ENCODE measurements at places on chromosomes 7 and 10.

- H3K4me1 ChIP-seq, result no peaks in the 10 kb centered on the region
- no peaks in the 10 kb centered on the region for H3K27me3 ChIP-seq
- no peak overlapping the region for H3K27ac ChIP-seq
- DNase-seq, result no peak
These were observed 36.9 kb upstream of the AGR2 start for GRCh38 chr7:16841681-16842080.

DNA sequence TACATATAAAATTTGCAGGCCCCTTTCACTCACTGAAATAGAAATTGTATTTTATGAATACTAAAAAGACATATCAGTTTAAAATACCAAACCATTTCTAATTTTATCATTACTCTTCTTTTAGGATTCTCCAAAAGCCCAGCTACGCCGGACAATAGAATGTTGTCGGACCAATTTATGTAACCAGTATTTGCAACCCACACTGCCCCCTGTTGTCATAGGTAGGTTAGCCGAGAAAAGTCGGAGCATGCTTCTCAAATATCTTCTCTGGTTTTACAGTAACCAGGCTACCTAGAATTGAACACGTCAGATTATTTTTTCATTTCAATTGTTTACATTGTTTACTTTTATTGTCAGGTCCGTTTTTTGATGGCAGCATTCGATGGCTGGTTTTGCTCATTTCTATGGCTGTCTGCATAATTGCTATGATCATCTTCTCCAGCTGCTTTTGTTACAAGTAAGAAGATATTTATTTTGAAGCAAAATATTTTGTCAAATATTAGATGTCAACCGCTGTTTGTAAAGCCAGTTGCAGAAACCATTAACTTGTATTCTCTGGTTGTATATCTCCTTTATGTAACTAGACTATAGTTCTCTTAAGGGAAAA lies 57.6 kb downstream of the MMRN2 start:
- no peak overlapping the region for H3K4me3 ChIP-seq
- peak overlapping the region; percentile 18 for H3K27ac ChIP-seq
- H3K4me1 ChIP-seq, result peaks cover 8% of the 10 kb centered on the region
- H3K36me3 ChIP-seq, result no peaks in the 10 kb centered on the region

- no peak for DNase-seq
- peaks cover 10% of the 10 kb centered on the region for H3K4me1 ChIP-seq
- H3K27me3 ChIP-seq, result no peaks in the 10 kb centered on the region
- no peak overlapping the region for H3K4me3 ChIP-seq
- H3K36me3 ChIP-seq, result no peaks in the 10 kb centered on the region
These were observed 39.0 kb downstream of the MYL10 start for GRCh38 chr7:101589976-101590662.

GRCh38 chr7:134480730-134481129 lies 21.8 kb upstream of the AKR1B1 start:
- H3K27ac ChIP-seq, result no peak overlapping the region
- no peak for DNase-seq
- no peaks in the 10 kb centered on the region for H3K4me1 ChIP-seq

GRCh38 chr7:143265017-143265693 lies 1.9 kb downstream of the GSTK1 start:
- no peak for DNase-seq
- no peak overlapping the region for H3K27ac ChIP-seq
- H3K4me3 ChIP-seq, result no peak overlapping the region
- H3K4me1 ChIP-seq, result no peaks in the 10 kb centered on the region

DNA sequence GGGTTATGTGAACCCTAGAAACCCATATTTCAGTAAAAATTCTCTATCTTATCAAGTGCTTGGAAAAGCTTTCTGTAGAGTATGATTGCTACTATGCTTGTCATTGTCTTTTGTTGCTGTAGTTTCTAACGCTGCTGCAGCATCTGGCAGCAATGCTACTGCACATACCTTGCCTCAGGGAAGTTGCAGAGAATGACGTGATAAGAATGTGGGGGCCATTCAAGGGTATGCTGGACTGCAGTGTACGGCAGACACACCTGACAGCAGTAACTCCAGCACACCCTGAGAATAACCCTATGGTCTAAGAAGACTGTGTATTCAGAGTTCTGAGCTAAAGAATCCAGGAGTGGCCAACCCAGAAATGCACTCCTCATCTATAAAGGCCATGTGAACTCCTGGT lies 20.5 kb downstream of the TRIM4 start:
- H3K36me3 ChIP-seq, result no peaks in the 10 kb centered on the region
- no peak overlapping the region for H3K4me3 ChIP-seq
- H3K27ac ChIP-seq, result no peak overlapping the region
- no peaks in the 10 kb centered on the region for H3K4me1 ChIP-seq

GRCh38 chr7:17915796-17916195 lies 24.5 kb downstream of the SNX13 start:
- no peaks in the 10 kb centered on the region for H3K27me3 ChIP-seq
- no peak for DNase-seq
- H3K27ac ChIP-seq, result no peak overlapping the region
- no peaks in the 10 kb centered on the region for H3K36me3 ChIP-seq
- H3K4me3 ChIP-seq, result no peak overlapping the region

GRCh38 chr7:128055637-128056036 lies 24.4 kb upstream of the LRRC4 start:
- no peaks in the 10 kb centered on the region for H3K36me3 ChIP-seq
- H3K27ac ChIP-seq, result no peak overlapping the region
- no peaks in the 10 kb centered on the region for H3K4me1 ChIP-seq

GRCh38 chr10:102624751-102625645 lies 19.3 kb upstream of the TRIM8 start:
- no peak overlapping the region for H3K4me3 ChIP-seq
- H3K27ac ChIP-seq, result no peak overlapping the region
- no peak for DNase-seq
- no peaks in the 10 kb centered on the region for H3K27me3 ChIP-seq

GRCh38 chr7:84533182-84533581 lies 338.6 kb upstream of the SEMA3A start:
- H3K36me3 ChIP-seq, result no peaks in the 10 kb centered on the region
- no peaks in the 10 kb centered on the region for H3K27me3 ChIP-seq
- no peaks in the 10 kb centered on the region for H3K4me1 ChIP-seq
- DNase-seq, result no peak
- no peak overlapping the region for H3K27ac ChIP-seq
- H3K4me3 ChIP-seq, result no peak overlapping the region

- no peak for DNase-seq
- H3K36me3 ChIP-seq, result no peaks in the 10 kb centered on the region
- H3K4me1 ChIP-seq, result no peaks in the 10 kb centered on the region
- H3K27ac ChIP-seq, result no peak overlapping the region
These were observed 615 bp upstream of the WBP1L start for GRCh38 chr10:102743078-102743587.

GRCh38 chr7:106979551-106980357 lies 64.8 kb upstream of the PRKAR2B start:
- H3K4me1 ChIP-seq, result no peaks in the 10 kb centered on the region
- no peaks in the 10 kb centered on the region for H3K36me3 ChIP-seq
- no peak for DNase-seq
- no peaks in the 10 kb centered on the region for H3K27me3 ChIP-seq
- H3K27ac ChIP-seq, result no peak overlapping the region
- no peak overlapping the region for H3K4me3 ChIP-seq

DNA sequence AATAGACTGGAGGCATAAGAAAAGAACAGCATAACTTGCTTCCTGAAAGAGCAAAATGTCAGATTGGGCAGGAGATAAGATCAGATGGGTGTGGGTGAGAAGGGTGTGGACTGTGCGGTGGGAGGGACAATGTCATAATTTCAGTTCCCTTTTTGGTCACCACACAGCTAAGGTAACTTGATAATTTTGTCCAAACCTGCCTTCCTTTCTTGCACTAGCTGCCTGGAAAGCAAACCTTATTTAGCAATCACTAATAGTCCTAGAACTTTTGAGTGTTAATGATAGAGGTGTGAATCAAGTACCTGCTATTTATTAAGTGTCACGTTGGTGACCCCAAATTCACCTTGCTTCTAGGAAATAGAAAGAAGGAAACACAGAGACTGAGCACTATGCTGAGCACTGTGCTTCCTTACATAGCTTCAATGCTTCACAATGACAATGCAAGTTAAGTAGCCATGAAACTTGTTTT lies 72.4 kb upstream of the SP4 start:
- DNase-seq, result no peak
- no peaks in the 10 kb centered on the region for H3K4me1 ChIP-seq
- H3K27ac ChIP-seq, result no peak overlapping the region
- H3K4me3 ChIP-seq, result no peak overlapping the region
- no peaks in the 10 kb centered on the region for H3K36me3 ChIP-seq

DNA sequence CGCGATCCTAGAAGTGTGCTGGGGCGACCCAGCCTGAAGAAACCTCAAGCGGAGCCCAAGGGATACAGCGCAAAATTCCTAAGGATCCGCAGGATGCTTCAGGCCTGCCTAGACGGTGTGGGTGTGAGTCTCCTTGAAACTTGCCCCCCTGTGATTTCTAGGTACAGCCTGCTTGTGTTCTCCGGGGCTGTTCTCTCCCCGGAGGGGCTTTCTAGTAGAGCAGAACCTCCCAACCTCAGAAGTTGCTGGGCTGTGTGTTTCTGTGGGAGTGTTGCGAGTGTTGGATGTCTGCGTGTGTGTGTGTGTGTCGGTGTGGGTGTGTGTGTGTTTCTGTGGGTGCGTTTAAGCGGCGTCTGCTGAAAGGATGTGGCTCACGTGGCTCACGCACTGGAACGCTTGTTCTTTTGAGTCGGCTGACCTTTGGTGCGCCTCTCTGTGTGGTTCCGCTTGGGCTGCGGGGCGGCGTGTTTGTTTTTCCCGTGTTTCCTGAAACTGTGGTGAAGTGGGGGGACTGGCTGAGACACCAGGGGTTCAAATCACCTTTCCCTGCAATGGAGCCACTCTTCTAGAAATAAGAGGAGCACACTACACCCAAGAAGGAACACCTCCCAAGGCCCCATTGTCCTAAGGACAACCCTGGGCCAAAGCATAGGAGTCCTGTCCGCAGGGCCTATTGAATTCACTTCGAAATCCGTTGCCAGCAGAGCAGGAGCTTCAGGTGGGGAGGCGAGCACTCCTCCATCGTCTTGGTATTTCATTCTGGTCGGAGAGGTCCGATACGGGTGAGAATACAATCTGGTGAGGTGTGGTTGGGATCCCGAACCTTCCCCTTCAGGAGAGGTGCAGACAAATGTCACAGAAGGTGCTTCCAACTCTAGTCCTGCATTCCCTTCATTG lies 25.1 kb upstream of the ZNF273 start:
- no peaks in the 10 kb centered on the region for H3K36me3 ChIP-seq
- no peak for DNase-seq
- no peak overlapping the region for H3K27ac ChIP-seq
- no peaks in the 10 kb centered on the region for H3K27me3 ChIP-seq
- H3K4me3 ChIP-seq, result peak overlapping the region; percentile 2

DNA sequence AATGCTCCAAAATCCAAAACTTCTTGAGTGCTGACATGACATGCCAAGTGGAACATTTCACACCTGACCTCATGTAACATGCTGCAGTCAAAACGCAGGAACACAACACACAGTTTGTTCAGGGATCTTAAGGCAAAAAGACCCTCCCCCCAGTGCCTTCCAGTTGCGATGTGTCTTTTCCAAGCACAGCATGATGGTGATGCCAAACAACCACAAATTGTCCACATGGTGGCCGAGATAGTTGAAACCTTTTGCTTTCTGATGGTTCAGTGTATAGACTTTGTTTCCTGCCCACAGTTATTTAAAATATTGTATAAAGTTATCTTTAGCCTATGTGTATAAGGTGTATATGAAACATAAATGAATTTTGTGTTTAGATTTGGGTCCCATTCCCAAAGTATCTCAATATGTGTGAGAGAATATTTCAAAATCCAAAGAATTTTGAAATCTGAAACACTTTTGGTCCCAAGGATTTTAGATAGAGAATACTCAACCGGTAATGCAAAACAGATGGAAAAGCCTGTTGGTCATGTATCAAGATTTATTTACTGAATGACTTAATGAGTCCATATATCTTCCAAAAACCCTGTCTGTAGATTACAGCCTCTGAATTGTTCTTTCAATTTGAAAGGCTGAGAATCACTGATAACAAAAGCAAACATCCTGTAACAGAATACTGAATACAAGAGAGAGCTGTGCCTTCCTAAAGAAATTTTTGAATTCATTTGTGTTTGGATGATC lies 93.4 kb upstream of the OIT3 start:
- H3K27me3 ChIP-seq, result no peaks in the 10 kb centered on the region
- no peaks in the 10 kb centered on the region for H3K36me3 ChIP-seq
- no peak for DNase-seq
- no peak overlapping the region for H3K4me3 ChIP-seq

- DNase-seq, result no peak
- no peak overlapping the region for H3K27ac ChIP-seq
- H3K4me1 ChIP-seq, result no peaks in the 10 kb centered on the region
- H3K4me3 ChIP-seq, result no peak overlapping the region
- H3K36me3 ChIP-seq, result no peaks in the 10 kb centered on the region
These were observed 24.6 kb downstream of the ALOX5 start for GRCh38 chr10:45398595-45398994.

GRCh38 chr10:110502851-110503301 lies 5.2 kb downstream of the DUSP5 start:
- no peaks in the 10 kb centered on the region for H3K36me3 ChIP-seq
- no peaks in the 10 kb centered on the region for H3K27me3 ChIP-seq
- peak; percentile 84 for DNase-seq
- H3K4me1 ChIP-seq, result no peaks in the 10 kb centered on the region
- H3K4me3 ChIP-seq, result no peak overlapping the region

DNA sequence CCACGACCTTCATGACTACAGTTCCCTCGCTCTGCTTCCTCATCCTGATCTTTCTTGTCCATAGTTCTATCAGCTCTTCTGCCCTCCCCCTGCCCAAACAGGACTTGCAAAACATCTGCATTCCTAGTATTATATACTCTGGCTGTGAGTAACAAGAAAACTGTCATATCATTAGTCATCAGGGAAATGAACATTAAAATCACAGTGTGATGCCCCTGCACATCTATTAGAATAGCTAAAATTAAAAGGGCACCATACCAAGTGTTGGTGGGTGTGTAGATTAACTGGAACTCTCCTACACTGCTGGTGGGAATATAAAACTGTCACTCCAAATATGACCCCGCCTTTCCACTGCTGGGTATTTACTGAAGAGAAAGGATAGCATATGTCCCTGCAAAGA lies 141.8 kb downstream of the C7orf25 start:
- H3K4me3 ChIP-seq, result no peak overlapping the region
- no peak overlapping the region for H3K27ac ChIP-seq
- no peaks in the 10 kb centered on the region for H3K27me3 ChIP-seq
- H3K4me1 ChIP-seq, result no peaks in the 10 kb centered on the region

- no peak for DNase-seq
- no peaks in the 10 kb centered on the region for H3K36me3 ChIP-seq
- no peaks in the 10 kb centered on the region for H3K4me1 ChIP-seq
- H3K4me3 ChIP-seq, result no peak overlapping the region
- peaks cover 6% of the 10 kb centered on the region for H3K27me3 ChIP-seq
These were observed 143.2 kb upstream of the RET start for GRCh38 chr10:42933448-42934340.

GRCh38 chr10:132452216-132452650 lies 55.2 kb downstream of the PWWP2B start:
- H3K4me3 ChIP-seq, result no peak overlapping the region
- no peak for DNase-seq
- H3K4me1 ChIP-seq, result peaks cover 17% of the 10 kb centered on the region
- H3K36me3 ChIP-seq, result no peaks in the 10 kb centered on the region
- H3K27me3 ChIP-seq, result no peaks in the 10 kb centered on the region

GRCh38 chr10:130999376-131000202 lies 311.9 kb downstream of the TCERG1L start:
- no peaks in the 10 kb centered on the region for H3K4me1 ChIP-seq
- DNase-seq, result no peak
- H3K27me3 ChIP-seq, result no peaks in the 10 kb centered on the region
- no peak overlapping the region for H3K27ac ChIP-seq
- H3K36me3 ChIP-seq, result no peaks in the 10 kb centered on the region

Measured in prostate gland (tissue), 2 donors.